T-cell (primary cell): ENCODE measurements at places on chromosomes 1 and 21.
A peak's percentile ranks its signal among the peaks of the same experiment; 100 is the strongest.

DNA sequence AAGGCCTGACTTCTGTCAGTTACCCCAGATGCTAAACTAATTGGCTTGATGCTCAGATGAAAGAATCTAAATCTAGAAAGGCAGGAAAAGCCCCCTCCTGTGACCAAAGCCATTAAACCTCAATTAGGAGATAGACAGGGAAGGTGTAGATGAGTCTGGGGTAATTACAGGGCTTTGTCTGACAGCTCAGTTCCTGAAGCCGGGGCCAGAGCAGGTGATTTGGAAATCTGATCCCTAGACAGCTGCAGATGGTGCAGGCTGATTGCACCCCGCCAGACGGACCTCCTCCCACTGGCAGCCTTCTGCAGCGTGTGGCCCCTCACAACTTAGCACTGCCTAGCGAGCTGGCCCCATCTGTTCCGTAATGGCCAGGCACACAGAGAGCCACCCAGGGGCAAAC is 395.1 kb downstream of the HLX start:
- no peak for DNase-seq

DNA sequence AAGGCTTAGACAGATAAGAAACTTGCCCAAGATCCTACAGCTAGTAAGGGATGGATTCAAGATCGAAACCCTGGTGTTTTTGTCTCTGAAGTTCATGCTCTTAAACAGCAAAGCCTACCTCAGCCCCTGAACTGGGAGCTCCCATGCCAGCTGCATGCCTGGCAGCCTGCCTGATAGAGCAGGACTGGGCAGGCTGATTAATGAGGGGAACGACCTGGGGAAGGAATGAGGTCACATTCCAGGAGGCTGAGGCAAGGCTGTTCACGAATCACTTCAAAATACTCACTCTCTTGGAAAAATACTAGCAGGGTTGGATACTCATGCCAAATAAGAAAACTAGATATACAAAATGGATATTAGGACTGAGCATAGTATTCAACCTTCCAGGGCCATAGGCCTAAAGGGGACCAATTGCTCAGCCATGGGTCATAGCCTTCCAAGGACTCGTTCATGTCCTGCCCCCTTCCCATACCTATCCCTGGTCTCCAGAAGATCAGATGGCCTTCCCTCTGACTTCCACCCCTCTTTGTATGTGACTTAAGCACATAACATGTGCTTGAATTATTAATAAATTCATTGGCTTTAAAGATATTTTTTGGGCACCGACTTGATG is 15.6 kb upstream of the TACSTD2 start:
- DNase-seq = no peak

GRCh38 chr1:220121791-220122530 is 28.0 kb downstream of the IARS2 start:
- no peak for DNase-seq

DNA sequence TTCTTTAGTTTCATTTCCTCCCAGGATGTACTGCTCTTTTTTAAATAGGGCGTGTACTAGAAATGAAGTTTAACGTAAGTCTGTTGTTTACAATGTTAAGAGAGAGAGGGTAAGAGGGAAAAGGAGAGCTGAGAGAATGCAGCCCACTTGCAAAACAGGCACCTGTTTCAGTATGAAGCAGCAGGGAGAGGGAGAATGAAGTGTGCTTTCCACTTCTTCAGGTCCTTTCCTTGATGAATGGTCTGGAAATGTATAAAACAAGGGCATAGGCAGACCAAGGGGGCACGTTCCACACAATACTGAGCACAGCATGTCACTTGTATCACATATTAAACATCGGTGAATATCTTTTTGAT is 2.0 kb downstream of the KCNA3 start:
- peak; percentile 30 for DNase-seq

DNA sequence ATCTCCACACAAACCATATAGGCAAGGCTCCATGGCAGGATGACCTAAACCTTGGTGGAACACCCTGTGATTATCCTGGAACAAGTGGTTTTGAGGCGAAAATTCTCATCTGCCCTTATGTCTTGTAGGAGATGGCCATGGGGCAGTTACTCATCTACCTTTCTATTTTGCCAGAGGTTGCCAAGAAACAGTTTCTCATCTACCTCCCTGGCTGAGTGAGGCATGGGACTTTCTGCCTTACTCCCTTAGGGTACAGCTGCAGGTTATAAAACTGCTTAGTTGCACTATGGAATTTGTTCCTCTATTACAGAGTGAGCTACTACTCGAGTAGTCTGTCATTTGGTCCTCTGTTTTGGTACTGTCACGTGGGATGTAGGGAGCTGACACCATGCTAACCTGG is 31.3 kb upstream of the GUCA2A start:
- DNase-seq = no peak

- DNase-seq = no peak
These were observed 198.4 kb downstream of the MATN1 start for GRCh38 chr1:30524840-30525617.

DNA sequence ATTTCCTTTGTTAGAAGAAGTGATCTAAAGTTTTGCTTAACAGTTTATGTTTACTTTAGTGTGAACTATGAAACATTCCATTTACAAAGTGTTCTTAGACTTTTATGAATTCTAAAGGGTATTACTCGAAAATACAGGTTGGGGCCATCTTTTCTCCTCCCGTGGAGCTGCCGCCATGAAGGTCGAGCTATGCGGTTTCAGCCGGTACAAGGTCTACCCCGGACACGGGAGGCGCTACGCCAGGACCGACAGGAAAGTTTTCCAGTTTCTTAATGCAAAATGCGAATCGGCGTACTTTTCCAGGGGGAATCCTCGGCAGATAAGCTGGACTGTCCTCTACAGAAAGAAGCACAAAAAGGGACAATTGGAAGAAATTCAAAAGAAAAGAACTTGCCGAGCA is 39.8 kb downstream of the DENND1B start:
- DNase-seq = no peak

DNA sequence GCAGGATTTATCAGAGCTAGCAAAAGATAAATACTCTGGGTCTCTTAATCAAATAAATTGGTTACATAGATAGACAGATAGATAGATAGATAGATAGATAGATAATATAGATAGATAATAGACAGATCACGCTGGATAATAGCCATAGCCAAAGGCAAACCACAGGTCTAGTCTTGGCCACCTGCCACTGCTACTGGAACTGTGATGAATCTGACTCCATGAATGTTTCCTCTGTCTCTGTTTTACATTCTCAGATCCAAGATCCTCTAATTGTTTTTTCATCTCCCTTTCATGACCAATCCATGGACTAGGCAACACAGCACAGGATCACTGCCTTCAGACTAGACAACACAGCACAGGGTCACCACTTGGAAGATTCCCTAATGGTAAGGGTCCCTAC is 444.7 kb upstream of the NFIA start:
- no peak for DNase-seq

DNA sequence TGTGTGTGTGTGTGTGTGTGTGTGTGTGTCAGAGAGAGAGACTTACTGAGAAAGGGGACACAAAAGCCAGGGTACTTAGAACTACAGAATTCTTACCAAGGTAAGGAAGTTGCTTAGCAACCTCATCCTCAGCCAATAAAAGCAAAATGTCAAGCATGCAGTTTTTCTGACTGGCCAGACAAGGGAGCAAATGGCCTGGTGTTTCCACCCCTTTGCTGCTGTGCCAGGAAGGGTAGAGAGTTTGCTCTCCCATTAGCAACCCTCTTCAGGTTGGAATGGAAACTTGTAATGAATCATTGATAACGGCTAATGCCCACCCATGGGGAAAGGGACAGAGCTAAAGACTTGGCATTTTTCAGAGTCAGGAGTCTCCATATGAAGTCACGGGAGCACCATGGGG is 10.6 kb downstream of the RXRG start:
- no peak for DNase-seq

GRCh38 chr1:231584117-231584516 is 42.5 kb upstream of the DISC1 start:
- no peak for DNase-seq

DNA sequence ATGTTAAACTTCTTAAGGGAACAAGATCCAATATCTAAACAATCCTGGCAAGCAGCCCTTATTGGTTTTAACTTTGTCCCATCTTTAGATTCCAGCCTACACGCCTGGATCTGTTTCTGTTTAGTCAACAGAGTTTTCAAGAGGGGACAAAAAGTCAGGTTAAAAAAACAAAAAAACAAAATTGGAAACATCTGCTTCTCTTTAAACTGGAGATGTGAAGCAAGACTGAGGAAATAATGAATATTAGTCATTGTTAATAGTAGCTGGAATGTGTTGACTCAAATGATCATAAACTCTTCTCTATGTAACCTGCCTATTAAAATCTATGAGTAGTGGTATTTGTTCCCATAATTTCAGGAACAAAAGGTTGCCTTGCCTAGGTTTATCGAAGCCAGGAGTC is 55.0 kb downstream of the NID1 start:
- DNase-seq = no peak

DNA sequence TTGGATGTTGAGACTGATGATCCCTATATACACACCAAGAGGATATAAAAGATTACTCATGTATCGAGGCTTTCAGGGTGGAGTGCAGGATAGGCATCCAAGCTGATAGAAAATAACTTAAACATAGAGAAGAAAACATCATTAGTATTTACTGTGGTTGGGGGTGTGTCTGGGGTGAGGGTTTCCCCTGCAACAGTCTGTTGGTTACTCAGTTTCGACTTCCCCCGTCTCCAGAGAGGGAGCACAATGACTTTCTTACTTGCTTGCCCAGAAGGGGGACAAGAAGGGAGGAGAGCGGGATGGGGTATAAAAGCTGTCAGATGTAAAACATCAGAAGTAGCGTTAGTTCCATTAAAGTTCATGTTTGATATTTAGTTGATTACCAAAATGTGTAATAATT is 717.4 kb upstream of the ZP4 start:
- no peak for DNase-seq

GRCh38 chr1:223836586-223836985 is 9.2 kb downstream of the TP53BP2 start:
- no peak for DNase-seq

- DNase-seq = no peak
These were observed 539 bp downstream of the ATP8B2 start for GRCh38 chr1:154325583-154326545.

DNA sequence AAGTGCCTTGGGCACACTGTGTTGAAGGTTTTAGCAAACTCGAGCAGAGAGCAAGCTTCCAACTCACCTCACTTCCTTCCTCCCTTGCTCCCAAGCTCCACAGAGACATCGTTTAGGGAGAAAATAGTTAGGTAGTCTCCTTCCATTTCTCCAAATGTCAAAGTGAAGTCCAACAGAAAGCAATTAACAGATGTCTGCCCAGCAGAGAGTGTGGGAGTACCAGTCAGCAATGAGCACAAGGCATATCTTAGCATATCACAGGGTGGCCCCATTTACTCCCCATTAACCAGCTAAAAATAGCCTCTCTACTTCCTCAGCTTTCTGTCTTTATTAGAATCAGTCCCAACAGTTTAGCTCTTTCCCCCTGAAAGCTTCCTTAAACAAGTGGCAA is 334.2 kb upstream of the CAMK1G start:
- DNase-seq = no peak

DNA sequence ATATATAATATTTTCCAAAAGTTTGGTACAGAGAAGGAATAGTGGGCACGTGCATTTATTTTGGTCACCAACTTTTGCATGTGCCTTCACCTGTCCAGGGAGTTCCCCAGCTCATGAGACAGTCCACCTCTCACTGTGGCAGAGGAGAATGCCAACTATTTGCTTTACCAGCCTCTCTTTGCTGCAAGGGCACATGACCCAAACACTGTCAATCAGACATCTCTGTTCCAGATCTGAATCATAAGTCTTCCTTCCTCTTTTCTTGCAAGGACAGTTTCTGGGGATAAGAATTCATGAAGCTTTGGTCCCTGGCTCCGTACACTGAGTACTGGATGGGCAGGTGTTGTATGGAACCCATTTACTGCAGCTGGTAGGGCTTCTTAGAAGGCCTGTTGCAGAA is 38.6 kb downstream of the C1orf87 start:
- no peak for DNase-seq

DNA sequence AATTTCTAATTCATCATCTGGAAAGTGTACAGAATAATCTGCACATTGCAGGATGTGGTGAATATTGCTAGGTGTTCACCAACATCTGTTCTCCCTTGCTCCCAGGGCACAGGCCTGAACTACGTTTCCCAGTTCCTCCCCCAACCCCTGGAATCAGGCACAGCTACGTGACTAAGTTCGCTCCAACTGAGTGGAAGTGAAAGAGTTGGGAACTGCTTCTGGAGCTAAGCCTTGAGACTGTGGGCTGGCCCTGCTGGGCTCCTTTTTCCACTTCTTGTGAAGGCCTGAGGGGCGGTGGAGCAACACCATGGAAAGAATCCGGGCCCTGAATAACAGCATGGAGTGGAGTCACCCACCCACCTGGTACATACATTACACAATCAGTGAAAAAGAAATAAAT is 534.6 kb downstream of the SMYD3 start:
- no peak for DNase-seq

DNA sequence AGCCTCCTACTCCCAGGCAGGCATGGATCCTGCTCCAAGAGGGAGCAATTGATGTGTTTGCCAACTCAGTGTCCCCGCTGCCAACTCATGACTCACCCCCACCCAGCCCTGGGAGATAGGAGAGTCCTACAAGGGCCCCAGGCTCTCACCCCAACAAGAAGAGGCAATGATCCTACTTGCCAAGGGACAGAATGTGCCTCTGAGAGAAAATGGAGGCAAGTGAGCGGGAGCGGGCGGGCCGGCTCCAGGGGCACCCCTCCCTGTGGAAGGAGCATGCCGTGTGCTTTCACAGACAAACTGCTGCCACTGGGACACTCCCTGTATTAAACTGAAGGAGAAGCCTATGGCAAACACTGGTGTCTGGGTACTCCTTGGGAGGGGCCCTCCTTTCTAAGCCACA is 16.7 kb downstream of the PKP1 start:
- no peak for DNase-seq

DNA sequence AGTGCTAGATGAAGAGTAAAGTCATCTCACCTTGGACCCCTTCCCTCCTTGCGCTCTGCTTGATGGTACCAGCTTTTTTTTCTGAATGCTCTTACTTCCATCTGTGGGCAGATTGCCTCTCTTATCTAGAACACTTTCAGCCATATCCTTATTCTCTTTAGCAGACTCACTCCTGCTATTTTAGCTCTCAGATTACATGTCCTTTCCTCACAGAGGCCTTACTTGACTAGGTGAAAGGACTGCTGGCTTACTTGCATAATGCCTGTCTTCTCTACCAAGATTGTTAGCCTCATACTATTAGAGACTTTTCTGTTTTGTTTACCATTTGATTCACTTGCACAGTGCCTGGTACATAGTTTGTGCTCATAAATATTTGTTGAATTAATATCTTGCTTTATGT is 9.3 kb downstream of the IFI44 start:
- DNase-seq = no peak

DNA sequence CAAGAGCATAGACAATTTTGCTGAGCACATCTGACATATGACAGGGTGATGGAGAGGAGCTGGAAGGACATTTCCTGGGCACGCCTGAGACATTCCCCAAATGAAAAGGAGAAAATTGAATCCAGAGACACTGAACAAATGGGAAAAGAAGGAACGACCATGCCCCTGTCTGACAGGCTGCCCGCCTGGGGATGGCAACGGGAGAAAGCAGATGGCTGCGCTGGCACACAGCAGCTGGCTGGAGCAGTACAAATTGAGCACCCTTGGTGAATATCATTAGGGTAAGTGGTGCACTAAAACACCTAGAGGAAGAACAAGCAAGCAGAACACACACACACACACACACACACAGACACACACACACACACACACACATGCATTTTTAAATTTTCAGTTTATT is 174.3 kb upstream of the DUSP10 start:
- no peak for DNase-seq

GRCh38 chr1:144101397-144102045 is 129.7 kb upstream of the FAM72C start:
- peak; percentile 6 for DNase-seq
